ENCODE measurements at places on chromosomes 13 and 19. TPM values are rescaled to one million over a fixed set of nuclear protein-coding genes. Genes with fewer than 3 reads are reported as not detected.

The KLK3 gene
- total RNA-seq = 0.48 TPM

The DDX39A gene
- 34.9 TPM for total RNA-seq

The PNMA8C gene
- total RNA-seq = not detected

The RAB20 gene
- 24.1 TPM for total RNA-seq

The BST2 gene
- 35.2 TPM for total RNA-seq

The PRSS57 gene
- total RNA-seq = not detected

The CNN1 gene
- total RNA-seq = 1,035 TPM

GRCh38 chr13:26993780-26994179, 177.8 kb downstream of the USP12 start:
- no peak for DNase-seq

- DNase-seq = no peak
These were observed 264.4 kb downstream of the DCLK1 start for GRCh38 chr13:35866801-35867200.

DNA sequence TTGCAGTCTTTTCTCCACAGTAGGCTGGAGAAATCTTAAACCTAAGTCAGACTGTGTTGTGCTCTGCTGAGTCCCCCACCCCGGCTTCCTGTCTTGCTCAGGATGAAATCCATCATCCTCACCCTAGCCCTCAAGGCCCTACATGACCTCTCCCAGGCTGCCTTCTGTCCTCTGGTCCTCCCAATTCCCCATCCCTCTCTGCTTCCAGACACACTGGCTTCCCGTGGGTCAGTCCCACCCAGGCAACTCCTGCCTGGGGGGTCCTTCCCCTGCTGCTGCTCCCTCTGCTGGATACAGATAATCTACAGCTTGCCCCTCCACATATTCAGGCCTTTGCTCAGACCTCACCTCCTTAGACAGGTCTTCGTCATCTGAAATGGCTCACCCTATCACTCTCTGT, 18.4 kb upstream of the CBY2 start:
- DNase-seq = no peak

DNA sequence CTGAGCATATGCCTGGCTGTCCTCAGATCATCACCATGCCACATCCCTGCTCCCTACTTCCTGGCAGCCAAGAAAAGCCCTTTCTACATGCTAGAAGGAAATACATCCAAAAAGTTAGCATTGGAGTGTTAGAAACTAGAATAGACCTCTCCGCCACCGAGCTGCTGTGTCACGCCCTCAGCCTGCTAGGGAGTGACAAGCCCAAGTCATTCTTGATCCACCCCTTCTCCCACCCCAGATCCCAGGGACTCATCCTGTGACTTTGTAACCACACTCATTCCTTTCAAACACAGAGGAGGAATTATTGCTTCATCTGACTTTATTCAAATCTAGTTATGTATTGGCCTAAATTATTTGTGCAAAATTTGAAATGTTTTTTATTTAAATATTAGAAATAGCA, 45.3 kb downstream of the POLR1D start:
- DNase-seq = no peak

DNA sequence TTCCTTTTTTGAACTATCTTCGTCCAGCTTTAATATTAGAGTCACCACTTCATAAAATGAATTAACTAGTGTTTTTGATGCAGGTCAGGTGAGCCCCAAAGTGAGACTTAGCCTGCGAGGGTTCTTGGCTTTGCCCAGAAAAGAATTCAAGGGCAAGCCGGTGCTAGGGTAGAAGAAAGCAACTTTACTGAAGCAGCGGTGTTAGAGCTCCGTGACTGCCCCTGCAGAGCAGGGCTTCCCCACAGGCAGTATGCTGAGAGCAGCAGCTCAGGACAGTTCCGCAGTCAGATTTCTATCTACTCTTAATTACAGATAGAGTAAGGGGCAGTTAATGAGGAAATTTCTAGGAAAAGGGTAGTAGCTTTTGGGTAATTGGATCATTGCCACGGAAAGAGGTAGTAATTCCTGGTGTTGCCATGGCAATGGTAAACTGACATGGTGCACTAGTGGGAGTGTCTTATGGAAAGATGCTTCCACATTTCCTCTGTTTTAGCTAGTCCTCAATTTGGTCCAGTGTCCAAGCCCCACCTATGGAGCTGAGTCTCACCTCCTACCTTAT, 432.2 kb upstream of the ZNF507 start:
- no peak for DNase-seq

- DNase-seq = peak; percentile 35
These were observed 1.2 kb downstream of the VASP start for GRCh38 chr19:45508417-45508860.

- no peak for DNase-seq
These were observed 50.7 kb upstream of the AMER2 start for GRCh38 chr13:25222740-25223139.

Data from umbilical cord (tissue), 2 donors.